ENCODE measurements at places on chromosomes 5 and 9.
A peak's percentile ranks its signal among the peaks of the same experiment; 100 is the strongest.

DNA sequence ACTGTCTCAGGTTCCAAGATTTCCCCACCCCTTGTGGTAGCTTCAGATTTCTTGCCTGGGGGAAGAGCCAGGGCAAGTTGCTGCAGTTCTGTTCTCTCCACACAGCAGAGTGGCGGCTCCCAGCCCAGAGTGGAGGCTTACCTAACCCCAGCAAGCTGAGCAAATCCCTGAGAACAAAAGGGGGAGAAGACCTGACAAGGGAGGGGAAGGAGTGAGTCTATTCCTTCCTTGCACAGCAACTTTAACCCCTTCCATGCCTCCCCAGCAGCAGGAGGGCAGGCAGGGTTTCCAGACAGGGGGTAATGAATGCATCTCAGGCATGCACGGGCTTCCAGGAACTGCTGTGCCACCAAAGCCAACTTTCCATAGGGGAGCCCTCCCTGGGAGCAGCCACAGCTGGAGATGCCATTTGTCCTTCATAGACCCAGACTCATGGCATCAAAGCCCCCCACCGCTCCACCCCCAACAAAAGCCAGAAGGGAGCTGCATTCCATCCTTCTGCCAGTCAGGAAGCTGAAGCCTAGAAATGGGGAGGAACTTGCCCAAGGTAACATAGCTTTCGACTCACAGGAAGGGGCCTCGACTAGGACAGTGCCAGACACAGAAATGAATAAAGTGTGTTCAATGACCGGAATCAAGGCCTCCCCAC, 28.8 kb upstream of the FAT2 start:
- no peak for DNase-seq

GRCh38 chr5:5881294-5881693, 458.8 kb downstream of the ICE1 start:
- peak; percentile 0 for DNase-seq

- DNase-seq: peak; percentile 74
These were observed 31.8 kb downstream of the SEC61B start for GRCh38 chr9:99253772-99254431.

- peak; percentile 30 for DNase-seq
These were observed 197.0 kb downstream of the SLF1 start for GRCh38 chr5:94815313-94816039.

All from SJCRH30 (cell line).